NCI-H187 treated with DMSO at 0.1 percent for 48 hours (cell line): ENCODE measurements at places on chromosomes 11 and 22.

DNA sequence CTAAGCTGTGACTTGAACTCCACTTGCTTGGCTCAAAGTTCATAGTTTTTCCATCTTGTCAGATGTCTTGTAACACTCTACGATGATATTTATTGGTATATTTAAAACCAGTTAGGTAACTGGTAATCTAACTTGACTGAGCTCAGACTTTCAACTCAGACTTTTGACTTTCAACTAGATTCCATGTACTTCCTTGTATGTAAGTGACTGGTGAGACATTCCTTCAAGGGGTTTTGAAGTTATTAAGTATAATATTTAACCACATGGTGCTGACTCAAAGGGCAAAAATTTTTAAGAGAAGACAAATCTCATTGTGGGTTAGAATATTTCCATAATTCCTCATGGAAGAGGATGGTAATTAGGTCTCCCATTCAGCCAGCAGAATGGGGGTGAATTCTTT lies 631.3 kb upstream of the ANO5 start:
- DNase-seq: no peak

DNA sequence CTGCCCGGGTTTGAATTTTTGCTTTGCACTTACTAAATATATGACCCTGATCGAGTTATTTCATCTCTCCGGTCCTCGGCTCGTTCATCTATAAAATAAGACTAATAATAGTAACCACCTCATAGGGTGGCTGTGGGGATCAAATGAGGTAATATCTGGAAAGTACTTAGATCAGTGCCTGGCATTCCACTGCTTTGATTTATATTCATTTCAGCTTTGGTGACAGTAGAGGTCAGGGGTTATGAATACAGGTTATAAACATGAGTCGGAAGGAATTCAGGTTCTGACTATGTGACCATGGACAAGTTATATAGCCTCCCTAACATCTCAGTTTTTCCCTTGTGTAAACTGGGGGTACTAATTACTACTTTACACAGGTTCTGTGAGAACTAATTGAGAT lies 2.9 kb upstream of the TEAD1 start:
- no peak for DNase-seq

DNA sequence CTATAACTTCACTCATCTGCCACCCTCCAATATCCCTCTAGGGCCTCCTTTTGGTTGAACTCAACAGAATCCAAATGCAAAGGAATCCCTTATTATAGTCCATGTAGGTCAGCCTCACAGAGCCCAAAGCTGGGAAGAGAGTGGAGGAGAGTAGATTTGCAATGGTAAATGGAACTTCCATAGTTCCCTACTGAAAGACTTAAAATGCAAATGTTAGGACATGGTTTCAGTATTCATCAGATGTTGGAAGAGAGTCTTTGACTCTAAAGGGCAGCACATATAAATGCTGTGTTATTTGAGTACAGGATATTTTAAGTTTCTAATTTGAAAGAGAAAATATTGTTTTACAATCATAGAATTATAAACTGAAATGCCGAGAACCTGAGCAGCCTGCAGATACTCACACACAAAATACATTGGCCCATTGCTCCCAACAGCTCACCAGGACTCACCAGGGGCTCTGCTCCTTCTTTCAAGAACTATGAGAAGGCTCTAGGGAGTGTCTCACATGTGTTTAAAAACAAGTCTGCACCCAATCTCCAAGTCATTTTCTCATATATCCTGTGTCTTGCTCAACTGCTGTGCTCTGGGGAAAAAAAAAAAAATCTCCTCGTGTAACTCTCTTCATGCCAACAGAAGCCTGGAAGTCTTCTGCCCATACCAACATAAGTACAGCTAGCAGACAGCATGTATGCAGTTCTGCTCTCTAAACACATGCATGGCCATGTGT lies 39.6 kb downstream of the SYT9 start:
- no peak for DNase-seq

DNA sequence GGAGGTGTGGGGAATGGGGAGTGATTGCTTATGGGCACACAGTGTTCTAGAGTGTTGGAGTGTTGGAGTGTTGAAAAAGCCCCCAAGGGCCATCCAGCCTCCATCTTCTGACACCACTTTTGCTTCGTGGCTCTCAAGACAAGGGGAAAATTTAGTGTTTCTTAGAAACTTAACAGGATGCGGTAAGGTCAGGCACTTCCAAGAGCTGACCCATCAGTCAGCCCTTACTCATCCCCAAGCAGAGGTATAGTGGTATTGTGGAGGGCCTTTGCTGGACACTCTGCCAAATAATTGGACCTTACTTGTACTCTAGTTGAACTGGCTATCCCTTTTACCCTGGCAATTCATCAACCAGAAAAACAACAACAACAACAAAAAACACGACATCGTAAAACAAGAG lies 14.8 kb upstream of the ALDH3B2 start:
- DNase-seq: no peak

GRCh38 chr11:36719358-36720107 lies 121.5 kb upstream of the RAG2 start:
- DNase-seq: no peak
